Breast epithelium (tissue), 4 donors: ENCODE measurements at places on chromosomes 2 and 18. TPM values are rescaled to one million over a fixed set of nuclear protein-coding genes. Genes with fewer than 3 reads are reported as not detected.

- DNase-seq = no peak
These were observed 499.3 kb downstream of the IRS1 start for GRCh38 chr2:226300196-226300886.

DNA sequence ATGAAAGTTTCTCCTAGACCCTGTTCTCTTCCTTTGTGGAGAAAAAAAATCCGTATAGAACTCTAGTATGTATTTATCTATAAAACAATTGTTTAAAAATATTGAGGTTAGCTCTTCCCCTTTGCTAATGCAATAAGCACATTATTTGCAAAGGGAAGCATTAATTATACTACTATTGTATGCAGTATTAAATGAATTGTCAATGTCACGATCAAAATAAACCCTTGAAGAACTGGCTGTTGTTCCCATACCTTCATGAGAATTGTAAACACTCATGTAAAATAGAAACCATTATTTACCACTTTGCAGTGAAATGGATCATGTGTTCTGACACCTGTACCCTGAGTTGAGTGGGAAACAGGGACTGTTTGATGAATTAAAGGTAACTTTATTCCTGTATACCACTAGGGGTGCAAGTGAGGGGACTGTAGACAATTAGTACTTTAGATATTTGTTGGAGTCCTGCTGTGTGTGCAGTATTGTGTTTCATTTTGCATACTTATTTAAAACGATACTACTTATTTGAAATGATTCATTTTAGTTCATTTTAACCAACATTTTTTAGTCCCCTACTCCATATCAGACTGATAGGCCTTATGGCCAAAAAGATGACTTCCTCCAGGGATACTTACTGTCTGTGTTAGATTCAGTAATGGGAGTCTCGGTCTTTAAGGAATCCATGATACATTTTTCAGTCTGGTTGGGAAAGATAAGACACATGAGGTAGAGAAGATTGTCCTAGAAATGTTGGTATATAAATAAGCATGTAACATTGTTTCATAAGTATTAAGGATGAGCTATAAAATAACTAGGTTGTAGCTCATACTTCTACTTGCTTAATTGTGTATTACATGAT lies 7.9 kb downstream of the PKP4 start:
- DNase-seq = no peak

DNA sequence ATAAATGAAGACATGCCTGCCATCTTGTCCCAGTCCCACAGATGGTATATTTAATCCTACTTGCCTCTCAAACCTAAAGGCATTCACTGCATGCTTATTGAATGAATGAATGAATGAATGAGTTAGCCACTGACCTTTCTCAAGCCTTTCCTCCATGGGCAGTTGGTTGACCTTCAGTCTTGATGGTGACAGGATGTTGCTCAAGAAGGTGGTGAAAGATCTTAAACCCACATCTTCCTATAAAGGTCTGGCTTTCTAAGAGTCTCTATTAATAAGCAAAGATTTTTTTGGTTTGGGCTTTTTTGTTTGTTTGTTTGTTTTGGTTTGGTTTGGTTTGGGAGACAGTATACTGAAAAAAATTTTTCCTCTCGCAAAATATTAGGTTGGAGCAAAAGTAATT lies 41.7 kb downstream of the KIAA2012 start:
- DNase-seq = no peak

GRCh38 chr2:102826904-102827303 lies 65.1 kb downstream of the TMEM182 start:
- DNase-seq = no peak

- no peak for DNase-seq
These were observed 84.4 kb downstream of the TMEM131 start for GRCh38 chr2:97911206-97911921.

DNA sequence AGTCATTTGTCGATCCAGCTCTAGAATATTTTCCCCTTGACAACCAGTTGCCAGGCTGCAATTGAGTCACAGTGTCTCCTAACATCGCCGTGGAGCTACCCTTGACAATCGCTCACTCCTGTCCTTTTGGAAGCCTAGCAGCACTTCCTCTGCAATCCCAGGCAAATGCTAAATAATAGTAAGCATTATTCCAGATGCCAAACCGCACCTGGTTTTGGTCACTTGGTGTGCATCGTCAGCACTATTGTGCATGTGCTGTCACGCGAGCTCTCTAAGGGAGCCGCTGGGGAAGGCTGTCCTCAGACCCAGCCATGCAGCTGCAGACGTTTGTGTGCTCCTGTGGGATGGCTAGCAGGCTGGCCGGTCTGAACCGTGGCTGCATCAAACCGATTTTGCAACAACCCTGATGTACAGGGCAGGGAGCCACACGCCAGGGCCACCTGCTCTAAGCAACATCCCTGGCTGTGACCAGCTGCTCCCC lies 549.5 kb upstream of the ID2 start:
- DNase-seq = peak; percentile 41

The BOLL gene
- 0.29 TPM for total RNA-seq

The IL1R2 gene
- total RNA-seq = 8.2 TPM

The CRACDL gene
- 12.1 TPM for total RNA-seq

The C2orf78 gene
- total RNA-seq = not detected

The PLGLB2 gene
- total RNA-seq = 2.7 TPM

The TNFRSF11A gene
- 4.2 TPM for total RNA-seq

The CCDC102B gene
- 9.1 TPM for total RNA-seq

The GKN1 gene
- total RNA-seq = not detected

The ADAM23 gene
- total RNA-seq = 0.48 TPM
